Small intestine (tissue), 16 donors: ENCODE measurements at places on chromosomes 2 and 18. TPM values are rescaled to one million over a fixed set of nuclear protein-coding genes. Genes with fewer than 3 reads are reported as not detected.

MMADHC gene
- 78.5 TPM for polyA plus RNA-seq

CAPN14 gene
- polyA plus RNA-seq: 0.15 TPM

SEMA4F gene
- not detected for polyA plus RNA-seq

HOXD9 gene
- polyA plus RNA-seq: 0.27 TPM

- H3K36me3 ChIP-seq: no peaks in the 10 kb centered on the region
- no peaks in the 10 kb centered on the region for H3K27me3 ChIP-seq
- no peak for DNase-seq
- no peak overlapping the region for H3K4me3 ChIP-seq
- H3K27ac ChIP-seq: no peak overlapping the region
Observed at GRCh38 chr18:41096504-41096903, 858.5 kb upstream of the PIK3C3 start.
